ENCODE measurements at places on chromosomes 13 and 19.

DNA sequence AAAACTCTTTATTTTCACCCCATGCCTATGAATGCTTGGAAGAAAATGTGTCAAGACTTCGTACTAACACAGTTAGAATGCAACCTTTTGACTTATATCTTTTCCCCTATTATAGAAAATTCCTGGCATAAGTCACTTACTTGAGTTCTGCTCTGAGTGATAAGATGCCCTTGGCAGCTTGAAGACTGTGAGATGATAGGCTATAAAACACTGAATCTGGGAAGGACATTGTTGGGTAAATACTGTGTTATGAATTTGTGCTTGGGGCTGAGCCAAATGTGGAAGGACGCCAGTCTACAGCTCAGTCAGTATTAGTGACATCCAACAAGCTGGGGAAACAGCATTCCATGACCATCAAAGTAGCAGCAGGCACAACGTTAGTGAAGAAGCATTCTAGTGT is 368.0 kb upstream of the SGCG start:
- DNase-seq: no peak

- no peak for DNase-seq
These were observed 142.7 kb downstream of the USP12 start for GRCh38 chr13:27028683-27029480.

- no peak for DNase-seq
These were observed 227.9 kb upstream of the ARGLU1 start for GRCh38 chr13:106795847-106796246.

GRCh38 chr19:13398780-13399726 is 107.2 kb downstream of the CACNA1A start:
- no peak for DNase-seq

GRCh38 chr19:10104665-10105508 is 1.3 kb upstream of the PPAN start:
- no peak for DNase-seq

Measured in SIG-M5 (cell line).